ENCODE measurements at places on chromosomes 2 and 18.

DNA sequence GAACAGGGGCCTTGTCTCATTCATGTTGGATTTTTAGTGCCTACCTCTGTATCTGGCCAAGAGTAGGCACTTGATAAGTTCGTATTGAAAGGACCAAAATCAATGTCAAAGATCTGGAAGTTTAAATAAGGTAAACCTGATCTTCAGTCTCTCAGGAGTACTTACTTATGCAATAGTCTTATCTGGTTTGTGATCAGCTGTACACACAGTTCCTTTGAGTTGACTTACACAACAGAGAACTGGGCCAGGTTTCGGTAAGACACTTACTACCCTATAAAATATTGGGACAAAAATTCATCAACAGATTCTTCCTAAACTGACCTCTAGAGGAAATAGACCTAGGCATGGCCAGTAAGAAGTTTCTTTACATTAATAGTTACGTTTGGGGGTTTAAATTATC, 113.6 kb upstream of the NXPH2 start:
- no peak for DNase-seq

- DNase-seq, result peak; percentile 92
These were observed at the start of gene USP40 for GRCh38 chr2:233566141-233566956. TSS of gene USP40 (minus strand) at chr2:233566782. CDS start at chr2:233565554, 1,228 bp downstream.

DNA sequence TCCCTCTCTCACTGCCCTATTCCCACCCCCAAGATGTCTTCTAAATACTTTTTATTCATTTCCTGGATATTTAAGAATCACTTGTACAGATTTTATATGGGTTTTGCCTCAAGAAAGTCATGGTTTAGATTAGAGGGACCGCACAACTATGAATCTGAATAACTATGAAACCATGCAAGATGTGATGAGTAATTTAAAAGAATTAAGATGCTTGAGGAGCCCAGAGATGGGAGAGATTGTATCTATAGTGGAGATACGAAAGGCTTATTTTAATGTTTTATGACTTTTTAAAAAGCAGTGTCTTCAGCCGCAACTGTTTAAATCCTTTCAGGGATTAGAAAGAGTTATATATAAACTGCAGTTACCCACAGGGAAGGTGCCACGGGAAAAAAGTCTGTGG, 324.1 kb downstream of the LPIN1 start:
- no peak for DNase-seq

- no peak for DNase-seq
These were observed 522.3 kb downstream of the SOX11 start for GRCh38 chr2:6214471-6214870.

DNA sequence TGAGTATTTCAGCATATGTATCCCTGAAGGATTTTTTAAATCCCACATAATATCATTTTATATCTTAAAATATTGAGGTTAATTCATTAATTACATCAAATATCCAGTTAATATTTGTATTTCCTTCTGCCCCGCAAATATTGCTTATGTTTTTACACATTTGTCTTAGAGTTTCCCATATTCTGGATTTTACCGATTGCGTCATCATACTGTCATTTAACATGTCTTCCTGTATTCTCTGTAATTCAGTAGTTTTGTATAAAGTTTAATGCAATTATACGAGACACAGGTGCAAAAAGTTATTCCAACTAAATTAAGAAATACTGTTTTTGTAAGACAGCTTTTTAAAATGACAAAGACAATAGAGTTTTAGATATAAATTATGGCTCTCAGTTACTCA, 33.5 kb upstream of the UBXN4 start:
- DNase-seq, result no peak

- peak; percentile 21 for DNase-seq
These were observed 60.6 kb downstream of the DDX1 start for GRCh38 chr2:15652252-15652651.

DNA sequence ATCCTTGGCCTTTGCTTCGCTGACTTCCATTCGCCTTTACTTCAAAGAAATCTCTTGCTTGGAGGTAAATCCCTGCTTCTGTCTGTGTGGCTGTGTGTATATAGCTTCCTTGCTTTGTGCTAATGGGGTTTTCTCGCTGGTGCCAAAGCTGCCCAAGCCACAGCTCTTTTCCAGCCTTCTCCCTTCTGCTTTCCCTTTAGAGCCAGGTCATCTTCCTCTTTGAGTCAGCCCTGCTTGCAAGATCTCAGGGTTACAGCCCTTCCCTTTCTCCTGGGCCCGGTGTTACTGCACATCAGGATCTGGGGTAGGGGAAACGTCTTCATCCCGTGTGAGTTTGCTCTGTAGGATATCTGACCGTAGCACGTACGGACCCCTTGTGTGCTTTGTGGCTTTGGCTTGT, 19.1 kb downstream of the EIF4E2 start:
- DNase-seq, result no peak

- DNase-seq, result no peak
These were observed 268.9 kb downstream of the NAPG start for GRCh38 chr18:10794771-10795170.

- DNase-seq, result no peak
These were observed 1465.5 kb downstream of the SUCLG1 start for GRCh38 chr2:82993609-82994008.

- DNase-seq, result no peak
These were observed 8.1 kb downstream of the RNF103 start for GRCh38 chr2:86615596-86615995.

GRCh38 chr2:14231391-14231898, 401.1 kb upstream of the LRATD1 start:
- no peak for DNase-seq

- no peak for DNase-seq
These were observed 53.9 kb downstream of the KCTD18 start for GRCh38 chr2:200455958-200456421.

DNA sequence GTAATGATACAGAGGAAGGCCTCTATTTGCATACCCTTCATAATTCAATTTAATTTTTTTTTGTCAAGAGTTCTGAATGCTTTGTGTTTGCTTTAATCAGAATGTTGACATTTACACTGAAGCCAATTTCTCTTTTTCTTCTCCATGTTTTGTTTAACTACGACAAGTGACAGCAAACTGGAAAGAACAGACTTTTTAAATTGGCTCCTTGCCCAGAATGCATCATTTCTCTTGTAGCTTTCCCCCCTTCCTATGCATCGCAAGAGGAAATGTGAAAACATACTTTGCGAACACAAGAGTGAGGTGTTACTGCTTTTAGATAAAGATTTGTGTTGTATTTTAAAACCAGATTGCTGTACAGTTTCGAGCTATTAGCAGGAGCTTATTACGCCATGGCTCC, 955.2 kb upstream of the CELF4 start:
- no peak for DNase-seq

Data from right atrium auricular region (tissue), 2 donors.